AML-193 (cell line): ENCODE measurements at places on chromosomes 7 and 10.

- DNase-seq = peak; percentile 65
Observed at GRCh38 chr7:27046854-27047549, 48.8 kb downstream of the HOXA1 start.

GRCh38 chr10:98285416-98285815, 17.4 kb upstream of the LOXL4 start:
- no peak for DNase-seq

- no peak for DNase-seq
Observed at GRCh38 chr10:57362811-57363210, 904.9 kb downstream of the IPMK start.

GRCh38 chr10:14369906-14370305, 39.2 kb upstream of the FRMD4A start:
- DNase-seq = no peak

- DNase-seq = no peak
Observed at GRCh38 chr10:73494877-73495225, 973 bp downstream of the PPP3CB start.

GRCh38 chr7:147207988-147208387, 1091.4 kb downstream of the CNTNAP2 start:
- DNase-seq = no peak

DNA sequence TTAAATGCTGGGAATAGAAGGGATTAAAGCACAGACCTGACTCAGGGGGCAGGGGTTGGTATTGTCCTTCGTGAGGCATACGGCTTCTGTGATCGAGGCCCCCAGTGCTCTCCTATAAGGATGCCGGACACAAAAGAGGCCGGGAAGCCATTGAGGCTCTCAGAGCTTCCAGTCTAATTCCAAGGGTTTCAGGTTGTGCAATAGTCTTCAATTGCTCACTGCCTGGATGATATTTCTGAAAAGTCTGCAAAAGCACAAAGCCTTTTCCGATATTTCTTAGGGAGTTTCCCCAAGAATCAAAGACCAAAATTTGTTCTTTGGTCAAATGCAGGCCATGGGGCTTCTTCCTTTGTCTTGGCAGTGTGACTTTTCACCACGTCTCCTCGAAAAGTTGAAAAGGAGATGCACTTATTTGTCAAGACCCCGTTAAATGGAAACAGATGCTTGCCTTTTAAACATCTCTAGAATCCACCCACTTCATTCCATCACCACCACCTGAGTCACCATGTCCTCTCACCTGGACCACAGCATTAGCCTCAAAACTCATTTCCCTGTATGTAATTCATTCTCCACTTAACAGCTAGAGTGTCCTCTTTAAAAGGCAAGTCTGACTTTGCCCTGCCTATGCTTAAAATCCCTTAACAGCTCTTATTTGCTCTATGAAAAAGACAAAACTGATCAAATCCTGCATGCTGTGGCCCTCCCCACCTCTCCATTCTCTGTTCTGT, 134.8 kb upstream of the NAMPT start:
- DNase-seq = no peak

DNA sequence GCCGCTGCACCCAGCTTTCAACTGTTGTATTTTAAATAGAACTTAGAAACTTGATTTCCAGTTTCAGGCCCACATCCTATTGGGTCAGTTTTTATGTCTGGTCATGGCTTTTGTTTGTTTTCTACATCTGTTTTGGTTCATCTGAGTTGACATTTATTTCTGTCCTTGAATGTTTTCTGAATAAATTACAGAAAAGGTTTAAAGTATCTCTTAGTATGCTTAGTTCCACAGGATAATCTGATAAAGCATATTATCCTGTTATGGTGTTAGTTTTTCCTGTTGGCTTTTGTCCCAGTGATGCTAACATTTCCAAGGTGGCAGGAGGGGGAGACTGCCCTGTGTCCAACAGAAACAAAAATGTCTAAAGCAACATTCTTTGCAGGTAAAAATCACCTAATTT, 733.2 kb downstream of the INHBA start:
- no peak for DNase-seq

GRCh38 chr10:97879241-97879640, 29.6 kb downstream of the GOLGA7B start:
- DNase-seq = no peak

DNA sequence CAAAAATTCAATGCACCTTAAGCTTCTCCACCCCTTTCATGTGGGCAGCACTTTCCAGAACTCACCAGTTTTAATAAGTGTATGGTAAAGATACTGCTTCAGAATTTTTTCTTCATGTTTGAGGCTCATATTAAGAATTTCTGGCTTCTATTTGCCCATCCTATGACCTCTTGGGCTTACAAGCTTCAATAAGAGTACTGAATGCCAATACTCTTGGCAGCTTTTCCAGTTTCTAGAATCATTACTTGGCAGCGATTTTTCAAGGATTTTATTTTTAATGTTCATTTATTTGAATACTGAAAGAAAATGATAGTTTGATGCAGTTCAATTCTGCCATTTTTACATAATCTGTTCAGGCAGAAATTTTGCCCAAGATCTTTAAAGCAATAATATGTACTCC, 242.1 kb upstream of the KCND2 start:
- DNase-seq = no peak

DNA sequence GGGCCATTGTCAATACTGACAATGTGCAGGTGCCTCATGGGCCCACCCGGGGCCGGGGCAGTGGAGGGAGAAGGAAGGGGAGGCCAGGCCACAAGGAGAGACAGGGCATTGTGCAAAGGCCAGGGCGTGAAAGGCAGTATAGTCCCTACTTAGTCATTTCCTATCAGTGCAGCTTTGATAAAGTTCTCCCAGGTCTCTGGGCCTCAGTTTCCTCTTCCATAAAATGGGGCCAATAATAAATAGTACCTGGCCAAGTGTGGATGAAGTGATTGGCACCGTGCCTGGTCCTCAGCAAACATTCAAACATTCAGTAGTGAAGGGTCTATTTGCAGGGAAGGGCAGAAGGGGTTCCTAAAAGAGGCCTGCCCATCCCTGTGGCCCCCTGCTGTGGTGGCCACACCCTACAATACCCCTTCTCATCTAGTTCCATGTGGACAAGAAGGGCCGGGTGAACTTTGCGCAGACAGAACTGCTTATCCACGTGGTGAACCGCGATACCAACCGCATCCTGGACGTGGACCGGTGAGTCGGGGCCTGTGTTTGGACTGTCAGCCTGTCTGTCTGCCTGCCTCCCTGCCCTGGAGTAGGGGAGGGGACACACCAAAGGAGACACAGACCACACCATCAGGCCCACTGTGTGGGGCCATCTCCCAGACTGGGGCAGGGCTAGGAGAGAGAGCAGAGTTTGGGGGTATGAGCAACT, 36.9 kb upstream of the VSIR start:
- DNase-seq = no peak

- DNase-seq = no peak
Observed at GRCh38 chr7:26620352-26620751, 244.0 kb downstream of the SKAP2 start.

DNA sequence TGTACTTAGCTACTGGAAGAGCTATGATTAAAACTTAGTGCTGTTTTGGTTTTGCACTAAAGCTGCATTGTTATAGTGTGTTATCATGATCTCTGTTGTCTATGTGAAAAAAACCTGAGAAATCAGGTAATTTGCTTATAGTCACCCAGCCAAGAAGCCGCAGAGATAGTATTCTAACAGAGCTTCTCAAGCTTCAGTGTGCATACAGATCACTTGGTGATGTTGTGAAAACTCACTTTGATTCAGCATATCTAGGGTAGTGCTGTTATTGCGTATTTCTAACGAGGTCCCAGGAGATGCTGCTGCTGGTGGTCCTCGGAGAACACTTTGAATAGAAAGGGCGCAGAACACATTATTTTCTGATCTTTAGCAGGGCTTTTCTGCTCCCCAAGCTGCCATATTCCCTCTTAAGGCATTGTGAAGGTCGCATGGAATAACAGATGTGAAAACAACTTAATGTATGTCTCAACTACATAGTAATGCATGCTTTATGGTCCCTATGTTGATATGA, 68.4 kb upstream of the PDCD4 start:
- DNase-seq = no peak

DNA sequence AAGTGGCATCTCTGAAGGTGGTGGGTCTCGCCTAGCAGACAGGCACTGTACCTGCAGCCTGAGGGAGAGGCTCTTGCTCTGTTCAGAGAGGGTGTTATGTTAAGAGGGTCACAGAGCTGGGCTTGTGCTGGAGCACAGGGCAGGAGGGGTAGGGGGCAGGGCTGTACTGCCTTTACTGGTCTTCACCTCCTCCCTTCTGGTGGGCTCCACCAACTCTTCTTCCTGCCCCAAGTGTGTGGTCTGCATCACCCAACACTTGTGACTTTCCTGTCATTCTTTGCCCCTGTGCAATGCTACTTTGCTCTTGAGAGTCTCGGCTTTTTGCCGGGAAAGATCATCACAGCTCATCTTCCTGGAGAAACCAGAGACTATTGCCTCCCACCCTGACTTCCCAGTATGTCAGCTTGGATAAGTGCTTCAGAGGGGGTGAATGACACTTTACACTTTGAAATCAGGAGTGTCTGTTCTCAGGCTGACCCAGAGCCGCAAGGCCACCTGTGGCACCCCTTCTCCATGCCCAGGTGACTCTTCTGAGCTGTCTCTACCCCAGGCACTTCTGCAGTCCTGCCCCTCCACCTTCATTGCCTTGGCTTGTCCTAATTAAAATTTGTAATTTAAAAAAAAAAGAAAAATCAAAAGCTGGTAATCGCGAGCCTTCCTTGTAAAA, 38.4 kb upstream of the IKZF1 start:
- DNase-seq = no peak

- no peak for DNase-seq
Observed at GRCh38 chr10:7345717-7346116, 65.1 kb downstream of the SFMBT2 start.

DNA sequence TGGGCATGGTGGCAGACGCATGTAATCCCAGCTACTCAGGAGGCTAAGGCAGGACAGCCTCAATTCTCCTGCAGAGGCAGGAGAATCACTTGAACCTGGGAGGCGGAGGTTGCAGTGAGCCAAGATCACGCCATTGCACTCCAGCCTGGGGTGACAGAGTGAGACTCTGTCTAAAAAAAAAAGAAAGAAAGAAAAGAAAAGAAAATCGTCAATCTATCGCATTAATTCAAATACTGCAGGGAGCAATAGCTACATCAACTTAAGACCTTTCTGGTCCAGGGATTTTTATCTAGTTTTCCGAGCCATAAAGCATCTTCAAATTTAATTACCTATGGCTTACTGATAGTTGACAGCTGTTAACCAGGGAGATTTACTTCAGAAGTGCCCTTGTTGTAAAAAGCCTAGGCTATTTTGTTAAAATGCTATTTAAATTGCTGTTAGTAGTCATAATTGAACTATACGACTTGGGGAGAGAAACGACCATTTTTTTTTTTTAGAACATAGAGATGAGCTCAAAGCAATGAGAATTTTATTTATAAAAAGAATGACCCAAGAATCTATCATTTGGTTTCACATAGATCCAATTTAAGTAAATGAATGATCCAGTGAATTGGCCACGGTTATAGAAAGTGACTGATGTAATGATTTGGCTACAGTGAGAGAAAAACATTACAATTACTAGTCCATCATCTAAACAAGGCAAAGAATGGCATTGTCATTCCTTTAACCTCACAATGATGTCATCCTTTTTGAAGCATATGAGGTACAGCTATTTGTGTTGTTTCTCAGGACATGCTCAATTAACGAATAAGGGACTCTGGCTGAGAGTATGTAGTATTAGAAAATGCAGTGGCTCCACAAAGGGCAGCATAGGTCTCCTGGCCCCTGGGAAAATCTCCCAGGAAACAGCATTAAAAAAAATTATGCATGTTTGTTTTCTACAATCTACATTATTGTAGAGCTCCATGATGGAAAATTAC, 85.3 kb downstream of the SEMA3C start:
- DNase-seq = no peak

GRCh38 chr10:119222966-119223386, 15.6 kb downstream of the GRK5 start:
- DNase-seq = no peak

DNA sequence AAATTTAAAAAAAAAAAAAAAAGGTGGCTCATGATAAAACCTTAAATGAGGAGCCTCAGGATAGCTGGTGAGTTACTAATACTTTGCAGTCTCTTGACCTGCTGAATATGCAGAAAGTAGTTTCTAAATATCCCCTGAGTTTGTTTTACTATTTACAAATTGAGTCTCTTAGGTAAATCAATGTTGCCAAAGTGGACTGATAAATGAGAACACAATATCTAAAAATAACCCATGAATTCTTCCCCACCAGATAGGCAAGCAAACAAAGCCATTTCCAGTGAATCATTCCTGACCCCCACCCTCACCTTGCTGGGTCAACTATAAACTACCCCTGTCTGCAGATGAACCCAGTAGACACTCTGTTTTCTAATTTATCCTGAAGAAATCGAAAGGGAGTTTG, 78.9 kb downstream of the GFRA1 start:
- DNase-seq = no peak

DNA sequence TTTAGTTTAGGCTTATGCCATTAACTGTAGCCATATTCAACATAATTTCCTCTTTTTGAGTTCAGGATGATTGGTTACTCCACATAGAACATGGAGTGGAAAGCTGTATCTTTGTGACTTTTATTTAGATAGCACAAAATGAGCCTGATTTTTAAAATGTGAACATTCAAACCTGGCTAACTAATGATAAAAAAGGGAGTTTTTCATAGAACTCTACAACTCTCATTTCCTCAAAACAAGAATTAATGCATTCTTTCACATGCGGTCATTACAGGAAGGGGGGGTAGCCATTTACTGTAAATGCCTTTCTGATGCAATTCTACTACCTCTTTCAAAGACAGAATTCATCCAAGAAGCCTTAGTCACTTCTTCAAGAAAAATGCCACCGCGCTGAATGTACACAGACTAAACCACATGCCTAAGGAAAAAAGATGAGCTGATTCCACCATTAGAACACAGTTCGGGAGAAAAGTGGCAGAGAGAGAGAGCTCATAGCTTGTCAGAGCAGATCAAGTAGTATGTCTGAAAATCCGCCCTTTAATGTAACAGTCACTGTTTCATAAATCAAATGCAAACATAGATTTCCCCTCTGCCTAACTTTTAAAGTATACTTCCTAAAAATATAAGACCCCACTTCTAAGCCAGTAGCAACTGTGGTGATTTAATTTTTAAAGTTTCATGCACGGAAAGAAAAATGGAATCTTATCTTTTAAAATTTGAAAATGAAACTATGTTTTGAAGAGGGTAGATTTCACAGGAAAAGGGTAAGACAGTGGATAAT, 226.4 kb upstream of the KLF14 start:
- DNase-seq = no peak

- no peak for DNase-seq
Observed at GRCh38 chr7:48637382-48637781, 287.0 kb upstream of the CDC14C start.

- DNase-seq = no peak
Observed at GRCh38 chr10:131848296-131848695, 52.5 kb upstream of the PPP2R2D start.

DNA sequence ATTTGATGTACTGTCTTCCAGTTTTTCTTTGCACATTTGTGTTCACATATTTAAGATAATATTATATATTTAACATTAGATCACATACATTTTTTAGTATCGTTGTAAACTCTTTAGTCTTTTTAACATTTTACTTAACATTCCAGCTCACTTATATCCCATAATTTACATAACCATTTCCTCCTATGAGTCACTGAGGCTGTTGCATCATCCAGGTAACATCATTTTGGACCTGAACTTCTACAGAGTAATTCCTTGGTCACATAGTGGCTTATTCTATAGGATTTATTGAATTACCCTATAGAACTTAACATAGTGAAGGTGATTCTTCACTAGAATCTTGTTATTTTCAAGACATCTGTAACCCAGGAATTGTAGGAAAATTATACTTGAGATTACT, 194.4 kb downstream of the POU6F2 start:
- DNase-seq = no peak
